ENCODE measurements at places on chromosomes 2 and 18. TPM values are rescaled to one million over a fixed set of nuclear protein-coding genes. Genes with fewer than 3 reads are reported as not detected.

The C2orf42 gene
- total RNA-seq, result 20.6 TPM

The TAF1B gene
- 17.2 TPM for total RNA-seq

The ABCG5 gene
- total RNA-seq, result 58.3 TPM

- DNase-seq, result no peak
Measured at GRCh38 chr2:7845332-7845731, 836.5 kb upstream of the ID2 start.

DNA sequence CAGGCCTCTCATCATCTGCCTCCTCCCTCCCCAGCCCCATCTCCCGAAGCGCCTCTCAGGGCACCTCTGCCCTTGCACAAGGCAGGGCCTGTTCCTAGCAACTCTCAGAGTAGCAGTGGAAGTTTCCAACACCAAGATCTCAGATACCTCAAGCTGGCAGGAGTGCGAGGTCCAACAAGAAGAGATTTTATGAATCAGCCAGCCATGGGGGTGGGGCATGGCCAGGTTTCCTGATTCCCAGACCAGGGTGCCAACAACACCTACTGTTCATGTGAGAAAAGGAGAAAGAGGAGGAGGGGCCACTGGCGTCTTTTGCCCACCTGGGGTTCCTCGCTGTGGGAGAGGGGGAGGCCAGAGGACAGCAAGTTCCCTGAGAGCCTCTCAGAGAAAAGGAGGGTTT lies 6.6 kb upstream of the STEAP3 start:
- DNase-seq, result no peak

DNA sequence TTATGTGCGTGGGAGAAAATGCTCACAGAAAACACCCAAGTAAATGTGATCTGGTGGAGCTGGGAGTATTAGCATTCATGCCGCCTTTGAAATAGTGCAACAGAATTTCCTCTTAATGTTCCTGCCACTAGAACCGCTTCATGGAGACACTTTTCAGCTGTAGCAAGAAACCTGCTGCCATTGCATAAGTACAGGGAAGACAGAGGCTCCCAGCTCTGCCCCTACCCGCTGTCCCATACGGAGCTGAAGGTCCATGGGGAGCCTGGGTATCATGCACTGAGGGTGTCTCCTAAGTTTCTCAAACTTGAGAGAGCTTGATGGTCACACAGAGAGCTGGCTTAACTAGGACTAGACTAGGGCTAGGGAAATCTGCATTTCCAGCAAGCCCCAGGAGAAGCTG lies 49.6 kb downstream of the CRIM1 start:
- DNase-seq, result no peak

DNA sequence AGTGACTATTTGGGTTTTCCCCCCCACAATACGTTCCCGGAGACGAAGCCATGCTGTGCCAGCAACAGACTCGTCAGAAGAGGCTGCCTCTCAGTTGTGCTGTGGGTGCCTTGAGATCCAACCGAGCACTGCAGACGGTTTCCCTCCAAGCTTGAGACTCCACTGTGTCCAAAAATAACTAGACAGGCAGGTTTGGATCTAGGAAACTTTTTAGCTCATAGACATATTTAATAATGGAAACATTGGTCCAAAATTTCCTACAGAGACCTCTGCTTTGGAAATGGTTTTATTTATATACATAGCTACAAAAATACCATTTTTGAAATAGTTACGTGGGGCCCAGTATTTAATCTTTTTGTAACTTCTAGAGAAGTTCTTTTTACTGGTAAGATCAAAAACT lies 63.1 kb upstream of the SPATS2L start:
- no peak for DNase-seq

- no peak for DNase-seq
Measured at GRCh38 chr2:97996679-97997078, 931 bp upstream of the TMEM131 start.

DNA sequence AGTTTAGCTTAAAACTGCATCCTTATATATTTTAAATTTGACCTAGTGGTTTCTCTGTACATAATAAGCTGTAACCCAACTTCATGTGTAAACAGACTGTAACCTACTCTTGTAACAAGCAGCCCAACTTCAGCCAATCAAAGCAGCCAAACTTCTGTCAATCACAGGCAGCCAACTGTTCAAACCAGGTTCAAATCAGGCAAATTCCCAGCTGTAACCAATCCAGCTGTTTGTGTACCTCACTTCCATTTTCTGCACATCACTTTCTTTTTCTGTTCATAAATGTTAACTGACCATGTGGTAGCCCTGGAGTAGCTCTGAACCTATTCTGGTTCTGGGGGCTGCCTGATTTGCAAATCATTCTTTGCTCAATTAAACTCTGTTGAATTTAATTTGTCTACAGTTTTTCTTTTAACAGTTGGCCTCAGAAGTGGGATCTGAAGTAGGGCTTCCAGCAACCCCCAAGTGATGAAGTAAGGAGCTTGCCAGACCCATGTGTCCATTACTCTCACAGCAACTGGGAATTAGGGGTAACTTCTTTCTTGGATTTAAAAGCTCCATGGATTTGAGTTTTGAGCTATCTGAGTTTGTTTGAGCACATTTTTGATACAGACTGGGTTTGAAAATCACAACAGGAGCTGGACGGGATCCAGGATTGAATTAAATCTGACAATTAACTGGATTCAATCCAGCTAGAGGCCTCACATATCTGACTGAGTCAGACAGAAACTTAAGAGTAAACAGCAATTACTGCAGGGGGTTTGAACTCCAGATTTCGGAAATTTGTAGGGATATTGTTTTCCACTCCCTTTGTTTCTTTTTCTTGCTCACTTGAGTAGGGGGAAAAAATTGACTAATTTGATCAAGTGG lies 1569.7 kb upstream of the SLC39A10 start:
- DNase-seq, result no peak

DNA sequence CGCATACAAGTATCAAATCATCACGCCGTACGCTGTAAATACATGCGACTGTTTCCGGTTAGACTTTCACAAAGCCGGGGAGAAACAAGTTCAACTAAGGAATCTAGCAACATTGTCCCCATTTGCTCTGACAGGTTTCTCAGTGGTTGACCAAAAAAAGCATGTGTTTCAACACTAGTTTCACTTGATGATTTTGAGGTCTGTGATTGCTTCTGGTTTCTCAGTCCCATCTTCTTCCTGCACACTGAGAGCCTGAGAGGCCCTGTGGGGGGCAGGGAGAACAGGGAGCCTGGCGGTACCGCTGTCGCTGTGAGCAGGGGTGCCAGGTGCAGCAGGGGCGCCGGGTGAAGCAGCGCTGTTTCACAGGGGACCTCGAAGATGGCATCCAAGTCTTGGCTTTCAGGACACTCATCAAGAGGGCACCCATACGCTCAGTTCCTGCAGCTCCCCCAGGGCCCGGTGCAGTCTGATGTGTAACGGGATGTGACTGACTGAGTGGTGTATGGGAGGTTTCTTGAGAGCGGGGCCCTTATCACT lies 270.9 kb downstream of the TWIST2 start:
- no peak for DNase-seq

GRCh38 chr2:94759211-94759610 lies 112.0 kb upstream of the TEKT4 start:
- DNase-seq, result no peak

DNA sequence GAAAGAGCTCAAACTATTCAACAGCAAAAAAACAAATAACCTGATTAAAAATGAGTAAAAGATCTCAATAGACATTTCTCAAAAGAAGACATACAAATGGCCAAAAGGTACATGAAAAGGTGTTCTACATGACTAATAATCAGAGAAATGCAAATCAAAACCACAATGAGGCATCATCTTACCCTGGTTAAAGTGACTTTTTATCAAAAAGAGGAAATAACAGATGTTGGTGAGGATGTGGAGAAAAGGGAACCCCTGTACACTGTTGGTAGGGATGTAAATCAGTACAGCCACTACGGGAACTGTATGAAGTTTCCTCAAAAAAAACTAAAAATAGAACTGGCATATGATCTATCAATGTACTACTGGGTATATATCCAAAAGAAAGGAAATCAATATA lies 39.8 kb upstream of the TMEM163 start:
- DNase-seq, result no peak

- no peak for DNase-seq
Measured at GRCh38 chr18:48943736-48944527, 6.8 kb downstream of the SMAD7 start.

- DNase-seq, result no peak
Measured at GRCh38 chr2:49812730-49813129, 658.4 kb upstream of the FSHR start.

- no peak for DNase-seq
Measured at GRCh38 chr2:152319822-152320570, 15.0 kb upstream of the FMNL2 start.

DNA sequence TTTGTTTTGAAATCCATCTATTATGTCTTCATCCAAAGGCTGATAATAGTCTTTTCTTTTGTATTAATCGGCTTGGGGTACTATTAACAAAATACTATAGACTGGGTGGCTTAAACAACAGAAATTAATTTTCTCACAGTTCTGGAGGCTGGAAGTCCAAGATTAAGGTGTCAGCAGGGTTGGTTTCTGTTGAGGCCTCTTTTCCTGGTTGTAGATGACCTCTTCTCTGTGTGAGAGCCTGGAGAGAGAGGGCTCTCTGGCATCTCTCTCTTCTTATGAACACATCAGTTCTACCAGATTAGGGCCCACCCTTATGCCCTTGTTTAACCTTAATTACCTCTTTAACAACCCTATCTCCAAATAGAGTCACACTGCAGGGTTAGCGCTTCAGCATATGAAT lies 14.2 kb upstream of the KCTD1 start:
- no peak for DNase-seq

Data from liver (tissue), 10 donors.